ENCODE measurements at places on chromosomes 1 and 21.

GRCh38 chr1:59485949-59486348, 189.1 kb downstream of the FGGY start:
- DNase-seq = no peak

- no peak for DNase-seq
Observed at GRCh38 chr1:159856576-159856975, 5.9 kb downstream of the VSIG8 start.

- DNase-seq = no peak
Observed at GRCh38 chr1:91781371-91781825, 104.6 kb downstream of the TGFBR3 start.

DNA sequence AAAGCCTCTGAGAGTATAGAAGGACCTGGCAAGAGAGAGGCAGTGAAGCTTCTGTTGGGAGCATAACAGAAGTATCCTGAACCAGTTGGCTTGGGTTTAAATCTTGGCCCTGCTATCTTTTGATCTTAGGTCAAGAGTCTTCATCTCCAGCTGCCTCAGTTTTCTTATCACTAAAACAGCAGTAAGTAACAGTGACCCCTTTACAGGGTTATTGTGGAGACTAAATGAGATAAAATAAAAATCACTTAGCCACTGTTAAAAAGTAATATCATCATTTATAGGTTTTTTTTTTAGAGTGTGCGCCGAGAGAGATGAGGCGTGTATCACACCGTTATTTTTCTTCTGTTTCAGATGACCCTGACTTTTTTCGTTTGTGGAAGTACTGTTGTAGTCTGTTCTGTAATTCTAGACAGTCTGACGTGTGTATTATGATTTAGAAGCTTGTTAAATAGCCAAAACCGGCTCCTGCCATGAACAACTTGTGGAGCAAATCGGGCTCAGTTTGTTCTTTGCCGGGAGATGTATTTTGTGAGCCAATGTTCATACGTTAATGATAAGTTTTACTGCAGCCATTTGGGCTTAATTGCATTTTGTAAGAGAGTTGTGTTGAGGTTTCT, 1.1 kb downstream of the THRAP3 start:
- DNase-seq = no peak
